Caki2 (cell line): ENCODE measurements at places on chromosomes 3 and 15. TPM values are rescaled to one million over a fixed set of nuclear protein-coding genes. Genes with fewer than 3 reads are reported as not detected.

GRCh38 chr3:104132566-104133403, 1233.9 kb upstream of the ALCAM start:
- no peak for DNase-seq

DNA sequence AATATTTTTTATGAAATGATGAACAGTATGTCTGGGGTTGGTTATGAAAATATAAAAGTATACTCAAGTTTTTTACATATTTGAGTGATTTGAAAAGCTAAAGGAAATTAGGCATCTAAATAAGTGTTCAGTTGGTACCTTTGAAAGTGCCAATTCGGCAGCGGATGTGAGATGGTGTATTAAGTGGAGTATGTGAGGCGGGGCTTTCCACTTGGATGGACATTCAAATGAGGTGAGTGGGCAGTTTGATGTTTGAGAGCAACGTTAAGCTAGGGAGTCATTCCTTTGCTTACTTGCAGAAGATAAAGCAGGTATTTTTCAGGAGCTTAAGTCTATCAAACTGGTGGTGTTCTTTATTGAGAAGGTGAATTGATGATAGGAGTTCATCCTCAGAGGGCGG, 189.0 kb upstream of the GOLIM4 start:
- DNase-seq: no peak

DNA sequence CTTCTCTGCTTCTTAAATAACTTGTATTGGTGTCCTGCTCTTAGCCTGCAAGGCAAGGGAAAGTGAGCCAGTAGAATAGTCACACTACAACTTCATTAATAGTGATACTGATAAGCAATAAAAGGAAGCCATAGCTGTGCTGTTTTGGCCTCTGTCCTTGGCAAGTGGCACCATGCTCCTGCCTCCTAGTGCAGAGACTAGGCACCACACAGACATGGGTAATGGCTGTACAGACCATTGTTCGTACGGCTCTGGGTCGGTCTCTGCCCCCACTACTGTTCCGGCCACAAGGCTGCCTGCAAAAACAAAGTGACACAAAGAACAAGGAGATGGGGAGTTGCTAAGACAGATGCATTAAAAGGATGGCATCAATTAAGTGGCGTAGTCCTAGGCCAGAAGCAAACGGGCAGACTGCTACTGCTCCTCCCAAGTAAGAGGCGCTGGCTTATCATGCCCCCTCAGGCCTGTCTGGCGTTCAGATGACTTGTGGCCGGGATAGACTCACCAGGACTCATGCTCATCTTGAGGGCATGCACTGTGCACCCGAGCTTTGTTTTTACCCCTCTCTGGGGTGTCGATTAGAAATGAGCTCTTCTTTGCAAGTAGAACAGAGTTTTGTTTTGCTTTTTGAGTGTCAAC, 75.6 kb downstream of the TRAK1 start:
- DNase-seq: no peak

Gene DAZL
- total RNA-seq: not detected in 2 replicates
